Right cardiac atrium (tissue), 5 donors: ENCODE measurements at places on chromosomes 12 and 14.
A peak's percentile ranks its signal among the peaks of the same experiment; 100 is the strongest.

- DNase-seq, result peak; percentile 89
These were observed 3.5 kb downstream of the PTPN21 start for GRCh38 chr14:88551094-88551870.

DNA sequence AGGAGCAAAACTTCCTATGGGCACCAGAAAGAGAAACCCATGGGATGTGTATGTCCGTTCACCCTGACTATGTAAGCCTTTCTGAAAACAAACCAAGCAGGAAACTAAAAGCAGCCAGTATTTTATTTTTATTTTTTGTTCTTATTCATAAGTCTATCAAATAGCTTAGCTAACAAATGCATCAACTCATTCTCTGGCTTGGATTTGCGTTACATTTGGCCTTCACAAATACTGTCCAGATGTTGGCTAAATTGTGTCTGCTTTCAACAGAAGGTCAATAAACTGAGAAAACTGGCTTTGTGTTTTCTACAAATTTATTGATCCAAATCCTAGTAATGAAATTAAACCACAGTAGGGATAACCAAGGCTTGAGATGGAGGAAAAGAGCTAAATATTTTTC is 379.0 kb downstream of the NOVA1 start:
- no peak for DNase-seq

- DNase-seq, result no peak
These were observed 4.5 kb upstream of the RNU7-1 start for GRCh38 chr12:6939191-6939540.

GRCh38 chr12:3122841-3123678 is 45.9 kb downstream of the TSPAN9 start:
- peak; percentile 82 for DNase-seq

DNA sequence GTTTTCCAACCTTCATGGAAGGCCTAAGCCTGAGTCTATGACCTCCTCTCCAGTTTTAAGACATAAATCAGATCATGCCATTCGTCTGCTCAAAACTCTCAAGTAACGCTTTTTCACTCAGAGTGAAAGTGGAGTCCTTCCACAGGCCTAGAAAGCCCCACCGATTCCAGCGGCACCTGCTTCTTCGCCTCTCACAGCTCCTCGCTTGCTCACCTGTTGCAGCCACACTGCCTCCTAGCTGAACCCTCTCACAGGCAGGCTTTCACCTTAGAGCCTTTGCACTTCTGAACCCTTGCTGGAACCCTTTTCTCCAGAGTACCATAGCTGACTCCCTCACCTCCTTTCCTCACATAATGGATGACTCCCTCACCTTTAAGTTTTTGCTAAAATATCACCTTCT is 301.1 kb downstream of the ZFP36L1 start:
- no peak for DNase-seq

DNA sequence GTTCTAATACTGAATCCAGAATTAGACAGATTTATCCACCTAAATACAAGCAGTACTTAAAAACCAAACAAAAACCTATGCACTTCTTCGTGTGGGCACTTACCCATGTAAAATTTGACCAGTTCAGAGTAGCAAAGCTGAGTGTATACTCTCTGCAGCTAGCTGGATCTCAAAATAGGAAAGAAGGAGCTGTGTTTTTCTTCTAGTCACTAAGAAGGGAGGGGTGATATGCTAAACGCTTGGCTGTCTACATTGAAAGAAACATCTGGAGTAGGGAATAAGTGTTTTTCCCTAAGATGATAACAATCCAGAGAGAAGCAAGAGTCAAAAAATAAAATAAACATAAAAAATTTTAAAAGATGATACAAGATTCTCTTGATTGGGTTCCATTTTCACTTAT is 20.0 kb downstream of the RBMS2 start:
- DNase-seq, result no peak

- DNase-seq, result no peak
These were observed 12.2 kb downstream of the TEP1 start for GRCh38 chr14:20400965-20401593.

DNA sequence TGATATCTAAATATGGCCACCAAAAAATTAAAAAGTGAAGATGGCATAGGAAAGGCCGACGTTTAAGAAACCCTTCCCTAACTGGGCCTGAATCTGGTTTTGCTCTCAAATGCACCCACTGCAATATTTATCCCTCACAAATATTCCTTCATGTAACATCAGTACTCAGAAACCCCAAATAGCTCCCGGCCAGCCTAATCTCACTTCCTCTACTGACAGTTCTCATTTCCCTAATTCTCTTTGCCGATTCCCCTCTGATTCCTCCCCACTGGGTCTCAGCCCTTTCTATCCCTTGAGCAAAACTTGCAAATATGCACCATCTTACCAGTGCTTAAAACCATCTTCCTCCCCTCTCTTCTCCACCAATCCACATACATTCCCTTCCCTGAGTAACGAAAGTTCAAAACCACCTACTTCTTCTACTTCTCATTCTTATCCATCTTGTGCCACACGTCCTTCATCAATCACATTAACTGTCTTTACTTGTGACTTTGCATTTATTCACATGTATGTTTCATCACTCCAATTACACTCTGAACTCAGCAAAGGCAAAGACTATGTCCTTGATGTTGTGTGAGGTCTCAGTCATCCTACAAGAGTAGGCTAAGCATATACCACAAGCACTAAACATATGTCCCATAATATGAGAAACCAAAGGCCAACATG is 23.1 kb downstream of the KCNK10 start:
- DNase-seq, result no peak

DNA sequence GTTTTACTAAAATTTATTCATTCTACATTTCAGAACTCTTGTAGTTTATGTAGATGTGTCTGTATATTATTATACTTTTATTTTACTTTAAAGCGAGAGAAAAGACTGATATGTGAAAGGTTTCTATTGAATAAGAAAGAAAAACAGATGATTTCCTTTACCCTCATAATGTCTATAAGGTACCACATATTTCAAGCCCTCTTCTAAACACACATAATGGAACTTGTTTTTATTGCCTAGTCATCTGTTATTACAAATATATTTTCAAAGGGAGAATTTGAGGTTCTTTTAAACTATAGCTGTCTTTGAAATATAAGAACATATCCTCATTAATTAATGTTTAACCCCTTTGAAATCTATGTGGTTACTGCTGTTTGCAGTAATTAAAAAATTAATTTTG is 34.5 kb downstream of the NAV3 start:
- DNase-seq, result no peak

- peak; percentile 76 for DNase-seq
These were observed 126.1 kb downstream of the SLC38A6 start for GRCh38 chr14:61106959-61107641.

- DNase-seq, result no peak
These were observed 71.1 kb upstream of the CCND2 start for GRCh38 chr12:4202487-4202886.

- no peak for DNase-seq
These were observed 126.9 kb downstream of the KITLG start for GRCh38 chr12:88453323-88453722.

- no peak for DNase-seq
These were observed 8.6 kb downstream of the GLTP start for GRCh38 chr12:109871668-109872314.

DNA sequence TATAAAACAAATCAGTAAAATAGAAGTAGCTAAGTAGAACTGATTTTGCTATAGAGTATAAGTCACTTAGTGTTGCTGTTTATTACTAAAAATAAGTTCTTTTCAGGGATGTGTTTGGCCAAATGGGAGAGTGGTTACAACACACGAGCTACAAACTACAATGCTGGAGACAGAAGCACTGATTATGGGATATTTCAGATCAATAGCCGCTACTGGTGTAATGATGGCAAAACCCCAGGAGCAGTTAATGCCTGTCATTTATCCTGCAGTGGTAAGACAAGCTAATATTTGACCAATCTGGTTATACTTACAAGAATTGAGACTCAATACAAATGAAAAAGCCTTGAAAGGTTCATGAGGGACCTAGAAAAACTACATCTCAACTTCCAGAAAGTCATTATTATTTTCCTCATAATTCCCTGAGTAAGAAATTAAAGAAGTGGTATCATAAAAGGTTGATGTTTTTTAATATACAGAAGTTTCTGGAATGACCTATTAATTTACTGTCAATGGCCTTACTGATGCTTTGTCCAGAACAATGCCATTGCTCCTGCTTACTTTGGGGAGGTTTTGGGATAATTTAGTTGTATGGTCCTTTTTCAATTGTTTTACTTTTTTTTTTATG is 1.9 kb downstream of the LYZ start:
- DNase-seq, result no peak

- DNase-seq, result no peak
These were observed 7.6 kb upstream of the UNC119B start for GRCh38 chr12:120702637-120703036.

DNA sequence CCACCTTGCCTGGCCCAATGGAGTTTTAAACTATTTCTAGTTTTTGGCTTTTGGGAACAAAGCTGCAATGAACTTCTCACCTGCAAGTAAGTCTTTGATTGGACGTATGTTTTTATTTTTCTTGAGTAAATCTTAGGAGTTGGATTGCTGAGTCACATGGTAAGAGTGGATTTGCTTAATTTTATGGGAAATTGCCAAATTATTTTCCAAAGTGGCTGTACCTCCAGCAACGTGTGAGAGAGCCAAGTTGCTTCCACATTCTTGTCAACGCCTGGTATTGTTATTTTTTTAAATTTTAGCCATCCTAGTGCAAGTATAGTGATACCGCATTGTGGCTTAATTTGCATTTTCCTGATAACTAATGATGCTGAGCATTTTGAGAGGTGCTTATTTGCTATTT is 136.6 kb downstream of the LMNTD1 start:
- DNase-seq, result no peak

DNA sequence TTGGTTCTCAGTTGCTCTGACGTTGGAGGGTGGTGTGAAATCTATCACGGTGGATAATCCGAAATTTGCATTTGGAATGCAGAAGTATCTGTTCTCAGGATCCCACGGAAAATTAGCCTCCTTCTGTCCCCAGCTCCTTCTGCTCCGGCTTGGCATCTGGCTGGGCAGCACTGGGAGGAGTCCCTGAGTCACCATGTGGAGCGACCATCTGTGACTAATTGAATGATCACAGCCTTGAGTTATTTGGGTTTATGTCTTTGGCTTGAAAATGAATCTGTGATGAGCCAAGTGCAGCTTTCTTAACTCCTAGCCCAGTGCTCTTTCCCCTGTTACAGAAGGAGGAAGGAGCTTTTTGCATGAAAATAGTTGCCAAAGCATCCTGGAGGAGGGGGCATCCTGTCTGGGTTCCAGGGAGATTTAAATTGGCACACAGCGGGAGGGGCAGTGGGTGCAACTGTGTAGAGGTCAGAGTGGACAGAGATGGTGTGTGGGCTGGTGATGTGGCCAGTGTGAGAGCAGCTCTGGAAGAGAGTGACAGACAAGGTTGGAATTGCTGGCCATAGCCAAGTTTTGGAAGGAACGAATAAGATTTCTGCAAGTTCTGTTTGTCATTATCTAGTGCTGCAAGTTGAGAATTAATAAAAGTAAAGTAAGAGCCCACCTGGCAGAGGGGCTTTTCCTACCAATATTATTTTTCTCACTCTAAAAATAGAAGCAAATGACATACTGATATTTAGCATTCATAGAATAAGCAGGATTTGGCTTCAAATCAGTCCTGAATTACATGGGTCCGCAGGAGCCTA is 74.4 kb downstream of the SLC24A4 start:
- DNase-seq, result peak; percentile 9

GRCh38 chr12:48795550-48796455 is 6.9 kb upstream of the ADCY6 start:
- DNase-seq, result peak; percentile 57

- DNase-seq, result no peak
These were observed 62.8 kb downstream of the HECTD4 start for GRCh38 chr12:112319395-112319794.

GRCh38 chr12:58757422-58757821 is 162.9 kb downstream of the LRIG3 start:
- no peak for DNase-seq

- DNase-seq, result peak; percentile 52
These were observed 605 bp downstream of the ANKRD52 start for GRCh38 chr12:56257491-56258067.

DNA sequence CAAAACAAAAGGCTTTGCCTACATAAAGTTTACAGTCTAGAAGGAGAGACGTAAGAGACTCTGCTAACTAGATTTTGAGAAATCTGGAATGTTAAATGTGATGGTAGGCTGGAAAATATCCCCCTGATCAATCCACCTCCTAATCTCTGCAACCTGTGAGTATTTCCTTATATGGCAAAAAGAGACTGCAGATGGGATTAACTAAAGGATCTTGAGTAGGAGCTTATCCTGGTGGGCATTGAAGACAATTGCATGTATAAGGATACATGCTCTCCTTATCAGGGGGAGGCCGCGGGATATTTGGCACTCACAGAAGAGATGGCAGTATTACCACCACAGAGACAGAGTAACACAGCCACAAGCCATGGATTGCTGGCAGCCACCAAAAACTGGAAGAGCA is 95.2 kb downstream of the EGLN3 start:
- no peak for DNase-seq

DNA sequence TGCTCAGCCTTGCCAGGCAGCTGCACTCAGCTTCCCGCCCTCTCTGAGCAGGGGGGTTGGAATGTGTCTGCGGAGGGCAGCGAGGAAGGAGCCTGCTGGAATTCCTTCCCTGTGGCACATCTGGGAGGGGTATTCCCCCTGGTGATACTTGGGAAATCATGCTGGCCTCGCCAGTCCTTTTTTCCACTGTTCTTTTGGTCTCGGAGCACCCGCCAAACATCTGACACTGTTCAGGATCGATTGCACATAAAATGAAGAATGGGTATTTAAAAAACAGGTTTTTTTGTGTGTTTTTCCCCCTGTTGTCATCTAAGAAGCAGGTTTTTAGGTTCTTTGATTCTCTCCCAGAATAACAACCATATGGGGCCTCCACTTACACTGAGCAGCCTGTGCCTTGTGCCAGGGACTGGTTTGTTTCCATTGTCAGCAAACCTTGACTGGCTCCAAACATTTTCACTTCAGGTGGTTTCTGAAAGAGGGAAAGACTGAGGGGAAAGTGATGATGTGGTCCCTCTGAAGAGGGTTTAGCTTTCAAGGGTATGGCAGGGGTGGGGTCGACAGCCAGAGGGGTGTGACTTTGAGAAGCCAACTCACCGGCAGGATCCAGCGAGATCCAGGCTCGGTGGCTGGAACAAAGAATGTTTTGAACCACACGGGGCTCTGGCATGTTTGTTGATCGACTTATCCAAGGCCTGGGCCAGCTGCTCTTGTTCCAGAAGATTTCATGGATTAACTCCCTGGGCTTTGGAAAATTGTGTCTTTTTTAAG is 215.1 kb downstream of the CACNA1C start:
- no peak for DNase-seq

- no peak for DNase-seq
These were observed 80.6 kb upstream of the STRN3 start for GRCh38 chr14:31106768-31107167.
